Stimulated activated CD4-positive, alpha-beta T cell treated with anti-CD3 and anti-CD28 coated beads, Interleukin-2, amount 100 ng/mL, for 48 hours (primary cell): ENCODE measurements at places on chromosomes 7 and 10.

DNA sequence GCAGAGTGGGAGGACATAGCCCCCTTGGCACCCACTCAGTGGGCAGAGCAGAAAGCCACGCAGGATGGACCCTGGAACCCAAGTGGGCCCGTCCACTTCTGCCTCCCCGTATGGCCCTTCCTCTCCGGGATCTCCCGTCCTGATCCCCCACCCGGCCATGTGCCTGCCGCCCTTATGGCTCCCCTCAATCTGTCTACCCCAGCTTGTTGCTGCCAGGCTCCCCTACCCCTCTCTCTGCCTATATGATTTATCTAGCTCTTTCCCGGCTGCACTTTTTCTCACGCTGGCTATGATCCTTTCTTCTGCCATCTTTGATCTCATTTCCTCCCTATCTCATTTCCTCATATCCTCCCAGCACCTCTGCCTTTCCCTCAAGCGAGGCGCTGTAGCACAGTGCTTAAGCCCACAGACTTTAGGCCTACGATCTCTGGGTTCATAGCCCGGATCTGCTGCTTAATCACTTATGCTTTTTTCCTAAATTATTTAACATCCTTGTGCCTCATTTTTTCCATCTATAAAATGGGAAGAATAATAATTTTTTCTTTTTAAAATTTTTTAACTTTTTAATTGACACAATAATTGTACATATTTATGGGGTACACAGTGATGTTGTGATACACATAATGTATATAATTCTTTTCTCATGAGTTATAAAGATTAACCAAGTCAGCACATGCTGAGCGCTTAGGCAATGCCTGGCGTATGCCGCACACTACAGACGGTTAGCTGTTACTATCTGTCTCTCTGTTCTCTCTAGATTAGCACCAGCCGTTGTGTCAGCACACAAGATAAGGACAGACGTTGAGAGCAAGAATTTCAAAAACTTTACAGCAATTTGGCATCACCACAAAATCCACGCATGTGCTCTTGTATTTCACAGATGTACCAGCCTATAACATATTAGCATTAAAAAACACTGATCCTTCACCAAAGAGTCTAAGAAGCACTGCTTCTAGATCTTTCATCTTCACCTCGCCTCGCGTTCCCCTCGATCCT, 18.1 kb downstream of the KCNH2 start:
- DNase-seq = no peak

DNA sequence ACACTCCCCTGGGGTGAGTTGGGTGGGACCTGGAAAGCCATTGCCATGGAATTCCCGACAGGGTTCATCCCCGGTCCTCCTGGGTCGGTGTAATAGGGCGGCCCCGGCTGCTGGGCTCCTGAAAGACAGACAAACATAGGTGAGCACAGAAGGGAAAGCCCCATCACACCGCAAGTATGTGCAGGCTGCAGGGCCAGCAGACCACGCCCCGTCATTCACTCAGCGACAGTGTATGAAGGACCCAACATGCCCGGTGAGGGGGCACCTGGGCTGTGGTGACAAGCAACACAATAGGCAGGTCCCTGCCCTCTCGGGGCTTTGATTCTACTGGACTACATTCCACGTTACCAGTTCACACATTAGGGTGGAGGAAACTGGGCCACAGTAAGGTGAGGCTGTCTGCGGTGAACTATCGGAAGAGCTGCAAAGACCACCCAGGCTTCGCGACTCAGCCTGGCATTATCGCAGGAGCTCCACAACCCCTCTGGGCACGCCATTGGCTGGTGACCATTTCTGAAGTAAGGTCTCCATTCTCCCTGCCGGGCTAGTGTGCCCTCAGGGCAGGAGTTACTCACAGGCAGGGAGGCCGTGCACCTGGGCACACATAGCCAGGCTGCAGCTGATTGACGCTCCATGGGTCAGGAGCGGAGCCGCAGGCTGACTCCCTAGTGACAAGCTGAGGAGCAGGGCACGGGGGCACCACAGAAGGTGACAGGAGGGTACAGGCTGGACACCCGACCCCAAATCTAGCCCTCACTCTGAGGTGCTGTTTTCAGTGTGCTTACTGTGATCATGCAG, 99.2 kb downstream of the VOPP1 start:
- no peak for DNase-seq

DNA sequence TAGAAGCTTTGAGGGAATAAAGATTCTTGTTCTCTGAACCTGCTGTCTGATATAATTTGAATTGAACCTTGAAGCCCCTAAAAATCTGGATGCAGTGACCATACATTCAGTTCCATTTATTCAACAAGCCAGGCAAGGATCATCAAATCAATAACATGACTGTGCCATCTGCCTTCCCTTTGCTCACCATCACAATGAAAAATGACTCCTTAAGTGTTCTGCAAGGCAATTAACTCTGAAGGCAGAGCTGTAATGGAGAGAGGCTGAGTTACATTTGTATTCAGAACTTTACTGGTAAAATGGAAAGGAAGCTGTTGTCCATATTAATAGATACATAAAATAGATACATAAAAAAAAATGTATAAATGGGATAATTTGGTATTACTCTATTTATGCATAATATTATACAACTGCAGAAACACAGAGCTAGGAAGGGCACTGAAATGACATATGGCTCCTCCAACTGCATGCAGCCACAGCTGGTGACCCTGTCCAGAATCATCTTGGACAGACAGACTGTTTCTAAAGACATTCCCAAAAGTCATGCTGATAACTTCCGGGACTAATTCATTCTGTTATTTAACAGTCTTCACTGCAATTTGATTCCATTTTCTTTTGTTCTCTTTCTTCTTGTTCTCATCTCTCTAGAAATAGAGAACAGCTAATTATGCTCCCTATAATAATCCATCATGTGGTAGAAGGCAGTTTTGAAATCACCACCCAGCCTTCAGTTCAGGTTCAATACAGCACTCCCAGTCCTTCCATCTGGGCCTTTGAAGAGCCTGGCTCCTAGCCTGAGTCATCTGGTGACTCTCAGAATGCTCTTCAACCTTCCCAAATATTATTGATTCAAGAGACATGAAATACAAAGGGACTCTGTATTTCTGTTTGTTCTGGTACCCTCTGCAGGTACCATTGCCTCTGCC, 412.6 kb downstream of the GFRA1 start:
- no peak for DNase-seq

DNA sequence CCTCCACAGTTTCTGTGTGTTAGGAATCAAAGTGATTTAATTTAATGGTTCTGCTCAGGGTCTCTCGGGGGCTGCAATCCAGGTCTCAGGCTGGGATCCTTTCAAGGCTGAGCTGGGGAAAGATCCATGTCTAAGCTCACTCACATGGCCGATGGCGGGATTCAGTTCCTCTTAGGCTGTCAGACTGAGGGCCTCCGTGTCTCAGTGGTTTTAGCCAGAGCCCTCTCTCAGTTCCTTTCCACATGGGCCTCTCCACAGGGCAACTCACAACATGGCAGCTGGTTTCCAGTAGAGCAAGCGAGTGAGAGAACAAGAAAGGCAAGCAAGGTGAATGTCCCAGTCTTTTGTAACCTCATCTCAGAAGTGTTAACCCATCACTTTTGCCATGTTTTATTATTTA, 26.9 kb downstream of the CAV1 start:
- DNase-seq = no peak

- DNase-seq = no peak
Observed at GRCh38 chr10:63698787-63699150, 177.6 kb downstream of the REEP3 start.

DNA sequence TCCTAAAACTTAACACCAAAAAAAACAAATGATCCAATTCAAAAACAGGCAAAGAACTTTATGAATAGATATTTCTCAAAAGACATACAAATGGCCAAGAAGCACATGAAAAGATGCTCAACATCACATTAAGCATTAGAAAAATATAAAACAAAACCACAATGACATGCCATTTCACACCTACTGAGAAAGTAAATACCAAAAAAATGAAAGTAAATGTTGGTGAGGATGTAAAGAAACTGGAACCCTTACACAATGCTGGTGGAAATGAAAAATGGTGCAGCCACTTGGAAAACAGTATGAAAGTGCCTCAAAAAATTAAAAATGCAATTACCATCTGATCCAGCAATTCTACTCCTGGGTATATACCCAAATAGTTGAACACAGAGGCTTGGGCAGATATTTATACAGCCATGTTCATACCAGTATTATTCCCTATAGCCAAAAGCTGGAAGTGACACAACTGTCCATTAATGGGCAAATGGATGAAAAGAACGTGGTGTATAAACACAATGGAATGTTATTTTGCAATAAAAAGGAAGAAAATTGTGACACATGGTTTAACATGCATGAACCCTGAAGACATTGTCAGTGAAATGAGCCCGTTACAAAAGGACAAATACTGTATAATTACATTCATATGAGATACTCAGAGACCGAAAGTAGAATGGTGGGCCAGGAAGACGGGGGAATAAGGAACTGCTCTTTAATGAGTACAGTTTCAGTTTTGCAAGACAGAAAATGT, 89.0 kb downstream of the JMJD1C start:
- DNase-seq = no peak

DNA sequence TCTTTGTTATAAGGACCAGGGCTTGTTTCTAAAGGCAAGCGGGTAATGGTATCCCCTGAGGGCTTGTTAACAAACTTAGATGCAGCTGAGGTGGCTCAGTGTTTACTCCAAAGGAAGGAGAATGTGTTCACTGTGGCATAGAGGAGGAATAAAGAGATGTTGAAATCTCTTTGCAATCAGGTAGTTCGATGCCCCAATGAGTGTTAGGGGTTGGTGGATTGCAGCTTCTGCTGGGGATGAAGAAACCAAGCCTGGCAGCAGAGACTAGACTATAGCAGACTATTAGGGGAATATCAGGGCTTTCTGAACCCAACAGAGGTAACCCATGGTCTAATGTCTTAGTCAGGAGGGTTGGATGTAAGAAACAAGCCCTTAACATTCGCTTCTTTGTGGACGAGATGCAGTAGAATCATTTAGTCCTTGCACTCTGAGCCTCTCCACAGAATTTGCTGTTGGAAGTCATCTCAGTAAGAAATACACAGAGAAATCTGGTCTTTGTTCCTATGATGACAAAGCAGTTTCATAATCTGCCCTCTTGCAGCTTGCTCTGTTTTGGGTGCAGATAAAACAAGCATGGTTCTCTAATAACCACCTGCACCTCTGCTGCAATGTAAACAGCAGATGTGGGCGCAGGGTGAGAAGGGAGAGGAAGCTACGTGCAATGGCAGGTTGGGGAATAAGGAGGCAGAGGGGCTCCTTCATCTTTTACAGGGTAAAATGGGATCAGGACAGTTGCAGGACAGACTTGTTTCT, 108.6 kb downstream of the NRF1 start:
- DNase-seq = no peak

GRCh38 chr10:82091413-82091812, 216.4 kb downstream of the NRG3 start:
- DNase-seq = no peak

- DNase-seq = no peak
Observed at GRCh38 chr10:80283119-80283518, 6.3 kb downstream of the MAT1A start.

DNA sequence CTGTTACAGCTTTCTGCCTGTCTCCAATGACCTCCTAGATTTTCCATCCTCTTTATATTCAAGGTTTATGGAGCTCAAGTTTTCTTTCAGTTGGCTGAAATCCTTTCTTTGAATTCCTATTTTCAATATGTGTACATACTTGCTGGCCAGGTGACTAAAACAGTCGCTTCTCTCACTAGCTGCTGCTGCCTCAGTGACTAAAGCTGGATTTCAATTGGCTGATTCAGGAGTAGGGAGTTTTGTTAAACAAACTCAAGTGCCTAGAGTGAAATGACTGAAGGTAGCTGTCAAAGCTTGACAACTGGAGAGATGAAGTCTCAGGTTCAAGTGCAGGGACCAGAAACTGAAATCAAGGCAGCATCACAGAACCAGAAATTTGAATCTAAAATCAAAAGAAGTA, 6.7 kb upstream of the POLR1F start:
- no peak for DNase-seq

DNA sequence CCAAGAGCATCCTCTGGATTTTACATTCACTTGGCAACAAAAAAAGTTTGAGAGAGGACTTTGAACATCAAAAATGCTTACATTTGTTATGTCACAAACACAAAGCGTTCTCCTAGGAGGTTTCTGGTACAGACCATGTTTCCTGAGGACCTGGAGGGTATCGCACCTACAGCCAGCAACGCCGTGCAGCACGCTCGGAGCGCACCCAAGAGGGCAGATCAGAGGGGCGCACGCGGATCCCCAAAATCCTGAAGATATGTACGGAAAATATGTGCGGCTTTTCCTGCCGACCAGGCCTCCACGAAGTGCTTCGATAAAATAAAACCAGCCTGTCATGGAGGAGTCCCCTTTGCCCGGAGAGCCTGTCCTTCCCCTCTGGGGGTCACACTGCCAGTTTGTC, 454.9 kb downstream of the DNAJB6 start:
- no peak for DNase-seq

DNA sequence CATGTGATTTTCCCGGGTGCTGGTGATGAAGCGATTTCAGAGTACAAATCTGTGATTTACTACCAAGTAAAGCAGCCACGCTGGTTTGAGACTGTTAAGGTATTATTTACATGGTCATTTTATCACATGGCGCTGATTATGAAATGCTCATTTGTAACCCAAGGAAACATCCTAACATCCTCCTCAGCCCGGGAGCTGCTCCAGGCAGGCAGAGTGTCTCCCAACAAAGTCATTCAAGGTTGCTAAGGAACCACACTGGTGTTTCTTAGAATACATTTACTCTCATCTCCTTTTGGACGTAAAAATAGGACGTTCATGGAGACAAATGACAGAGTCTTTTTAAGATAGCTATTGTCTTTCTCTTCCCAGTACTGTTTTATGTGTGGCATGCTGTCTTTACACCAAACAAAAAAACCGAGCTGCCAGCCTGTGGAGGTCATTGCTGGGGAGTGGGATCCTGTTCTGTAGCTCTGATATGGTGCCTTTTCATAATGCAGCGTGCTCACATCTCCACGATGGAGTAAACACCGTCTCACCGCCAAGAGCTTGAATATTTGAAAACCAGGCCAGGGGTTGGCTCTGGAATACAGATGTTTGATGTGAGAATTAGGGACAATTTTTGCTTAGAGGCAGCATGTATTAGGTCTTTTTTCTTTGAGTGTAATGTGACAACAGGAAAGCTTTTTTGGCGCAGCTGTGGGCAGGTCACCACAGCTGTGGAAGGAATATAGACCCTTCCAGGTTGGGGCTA, 119.6 kb downstream of the DOCK1 start:
- no peak for DNase-seq

GRCh38 chr7:137097111-137097510, 228.7 kb downstream of the CHRM2 start:
- no peak for DNase-seq

GRCh38 chr7:14414274-14414986, 425.0 kb upstream of the ETV1 start:
- no peak for DNase-seq

- no peak for DNase-seq
Observed at GRCh38 chr7:69388452-69389137, 209.7 kb upstream of the AUTS2 start.
